DMS79 treated with DMSO at 0.1 percent for 48 hours (cell line): ENCODE measurements at places on chromosomes 4 and X.

GRCh38 chr4:63620271-63620670 lies 789.0 kb downstream of the TECRL start:
- DNase-seq = no peak

GRCh38 chrX:38678183-38678582 lies 116.8 kb downstream of the TSPAN7 start:
- DNase-seq = no peak

DNA sequence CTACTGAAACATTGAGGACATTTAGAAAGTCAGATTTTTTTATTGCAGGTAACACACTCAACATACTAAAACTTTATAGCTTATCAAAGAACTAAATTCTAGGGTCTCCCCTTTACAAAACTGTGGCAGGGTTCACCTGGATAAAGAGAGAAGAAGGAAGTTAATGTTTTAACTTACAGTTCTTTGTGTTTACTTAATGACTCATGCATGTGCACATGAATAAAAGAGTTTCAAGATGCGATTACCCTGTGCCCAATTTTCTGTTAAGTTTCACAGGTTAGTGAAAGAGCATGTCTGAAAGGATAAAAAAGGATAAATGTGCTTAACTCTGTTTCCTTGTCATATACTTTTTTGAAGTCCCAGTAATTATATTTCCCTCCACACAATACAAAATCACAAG lies 16.8 kb downstream of the DCAF8L1 start:
- no peak for DNase-seq

- DNase-seq = no peak
Measured at GRCh38 chr4:1234811-1235292, 14.1 kb downstream of the CTBP1 start.

GRCh38 chr4:113069212-113069892 lies 19.9 kb downstream of the ANK2 start:
- no peak for DNase-seq

- no peak for DNase-seq
Measured at GRCh38 chrX:19382555-19383145, 38.9 kb downstream of the PDHA1 start.
